Right forelimb (tissue), 1 donor: ENCODE measurements at places on chromosomes 3 and 15.

GRCh38 chr3:177528306-177529070, 331.2 kb upstream of the TBL1XR1 start:
- DNase-seq = no peak

DNA sequence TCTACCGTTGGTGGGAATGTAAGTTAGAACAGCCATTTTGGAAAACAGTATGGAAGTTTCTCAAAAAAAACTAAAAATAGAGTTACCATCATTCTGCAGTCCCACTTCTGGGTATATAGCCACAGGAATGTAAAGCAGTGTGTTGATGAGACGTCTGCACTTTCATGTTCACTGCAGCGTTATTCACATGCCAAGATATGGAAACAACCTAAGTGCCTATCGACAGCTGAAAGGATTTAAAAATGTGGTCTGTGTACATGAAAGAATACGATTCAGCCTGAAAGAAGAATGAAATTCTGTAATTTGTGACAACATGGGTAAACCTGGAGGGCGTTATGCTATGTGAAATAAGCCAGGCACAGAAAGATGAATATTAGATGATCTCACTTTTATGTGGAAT, 157.7 kb downstream of the THSD4 start:
- no peak for DNase-seq

- peak; percentile 46 for DNase-seq
Measured at GRCh38 chr3:46923559-46924350, 46.2 kb downstream of the PTH1R start.

- DNase-seq = no peak
Measured at GRCh38 chr15:69798481-69799250, 299.1 kb downstream of the TLE3 start.

DNA sequence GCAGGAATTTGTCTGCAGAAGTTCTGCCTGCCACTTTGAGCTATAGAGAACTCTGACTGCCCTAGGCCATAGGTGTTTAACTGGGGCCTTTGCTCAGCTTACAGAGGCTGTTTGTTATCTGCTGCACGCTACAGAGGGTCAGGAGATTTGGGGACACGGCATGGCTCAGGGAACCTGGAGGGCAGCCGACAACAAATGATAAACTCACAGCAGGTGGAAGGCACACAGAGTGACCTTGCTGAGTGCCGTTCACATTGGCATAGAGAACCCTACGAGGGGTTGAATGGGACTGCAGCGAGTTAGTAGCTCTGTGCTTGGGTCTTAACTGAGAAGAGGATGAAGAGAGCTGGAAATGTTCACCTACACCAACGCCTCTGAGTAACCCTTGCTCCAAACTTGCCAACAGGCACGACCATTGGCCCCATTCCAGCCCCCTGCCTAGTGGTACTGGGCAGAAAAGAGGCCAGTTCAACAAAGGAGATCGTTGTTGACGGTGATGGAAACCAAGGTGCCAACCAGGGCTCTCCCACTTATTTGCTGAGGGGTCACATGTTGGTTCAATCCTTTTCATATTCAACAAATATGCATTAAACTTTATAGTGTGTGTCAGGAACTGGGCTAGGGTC, 301.1 kb downstream of the NTRK3 start:
- DNase-seq = no peak

- DNase-seq = no peak
Measured at GRCh38 chr3:58180940-58181587, 29.7 kb downstream of the DNASE1L3 start.

DNA sequence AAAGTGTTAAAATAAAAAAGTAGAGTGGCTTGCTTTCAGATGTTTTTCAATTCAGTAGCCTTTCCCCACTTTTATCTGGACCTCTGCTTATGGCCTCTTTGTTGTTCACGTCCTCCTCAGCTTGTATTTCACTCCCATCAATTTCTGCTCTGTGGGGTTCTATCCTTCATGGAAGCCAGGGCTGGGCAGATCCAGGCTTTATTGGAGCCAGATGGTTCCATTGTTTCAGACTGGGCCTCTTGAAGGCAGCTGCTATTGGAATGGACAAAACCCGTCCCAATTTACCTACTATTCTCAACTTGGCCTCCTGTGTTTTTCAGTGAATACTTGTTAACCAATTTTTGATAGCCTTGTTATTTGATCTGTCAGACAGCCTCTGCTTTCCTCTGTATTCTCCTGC, 10.9 kb upstream of the AADACL2 start:
- DNase-seq = no peak

DNA sequence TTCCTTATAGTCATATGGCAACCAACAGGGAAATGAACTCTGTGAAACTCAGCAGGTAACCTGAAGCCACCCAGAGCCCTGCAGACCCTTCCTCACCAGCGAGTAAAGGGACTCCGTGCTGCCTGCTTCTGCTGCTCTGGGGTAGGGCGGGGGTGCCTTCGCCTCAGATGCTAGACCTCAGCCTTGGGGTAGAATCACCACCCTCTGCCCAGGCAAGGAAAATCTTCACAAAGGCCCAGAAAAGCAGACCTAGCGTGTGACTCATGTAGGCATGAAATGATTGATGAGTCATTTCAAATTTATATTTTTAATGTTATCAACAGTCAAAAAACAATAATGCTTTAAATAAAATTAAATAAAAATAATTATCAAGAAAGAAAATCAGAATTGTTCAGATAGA, 6.6 kb downstream of the STIMATE start:
- DNase-seq = no peak

- no peak for DNase-seq
Measured at GRCh38 chr3:74059301-74059922, 434.7 kb upstream of the PDZRN3 start.

DNA sequence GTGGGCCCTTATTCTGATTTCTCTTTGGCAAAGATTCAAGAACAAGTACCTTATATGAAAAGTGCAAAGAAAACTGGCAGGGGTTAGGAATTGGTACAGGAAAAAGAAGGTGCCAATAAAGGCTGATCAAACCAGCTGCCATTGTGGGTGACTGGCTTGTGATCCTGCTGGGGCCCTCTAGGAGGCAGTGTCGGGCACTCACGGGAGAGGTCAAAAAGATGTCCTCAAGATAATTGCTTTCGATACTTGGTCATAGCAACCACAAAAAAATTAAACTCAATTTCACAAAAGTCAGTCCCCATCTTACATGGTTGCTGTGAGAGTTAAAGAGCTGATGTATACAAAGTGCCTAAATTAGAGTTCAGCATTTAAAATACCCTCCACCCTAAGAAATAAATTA, 31.0 kb upstream of the CAV3 start:
- no peak for DNase-seq
